Heart right ventricle (tissue), 16 donors: ENCODE measurements at places on chromosomes 16 and 17. TPM values are rescaled to one million over a fixed set of nuclear protein-coding genes. Genes with fewer than 3 reads are reported as not detected.

DNA sequence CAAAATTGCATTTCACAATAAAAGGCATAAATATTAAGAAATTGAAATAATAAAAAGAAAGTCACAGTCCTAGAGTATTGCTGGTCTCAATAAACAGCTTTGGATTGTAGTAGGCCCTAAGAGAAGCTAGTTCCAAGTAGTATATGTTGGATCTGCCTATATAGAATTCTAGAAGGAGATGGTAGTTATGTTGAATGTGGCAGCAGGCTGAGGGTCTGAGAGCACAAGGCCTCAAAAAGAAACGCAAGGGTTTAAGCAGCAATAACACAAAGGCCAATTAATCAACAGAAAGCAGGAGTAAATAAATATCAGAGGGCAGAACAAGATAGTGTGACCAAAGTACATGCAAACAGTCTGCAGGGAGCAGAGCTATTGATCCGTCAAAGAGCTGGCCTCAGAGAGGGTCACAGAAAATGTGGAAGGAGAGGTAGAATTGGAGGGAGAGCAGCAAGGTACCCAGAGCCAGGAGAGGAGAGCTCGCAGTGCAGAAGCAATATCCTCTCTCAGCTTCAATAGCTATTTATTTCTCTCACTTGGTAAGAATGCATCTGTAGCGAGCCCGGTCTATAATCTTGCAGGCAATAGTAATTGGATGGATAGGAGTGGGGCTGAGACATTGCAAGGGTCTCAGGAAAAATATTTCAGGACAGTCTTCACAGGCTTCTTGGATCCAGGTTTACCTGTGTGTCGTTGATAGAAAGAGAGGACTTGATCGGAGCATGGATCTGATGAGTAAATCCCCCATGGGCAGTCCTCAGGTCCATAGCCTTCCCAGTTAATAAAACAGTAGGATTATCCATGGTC is 25.1 kb upstream of the MED13 start:
- no peak for DNase-seq

GRCh38 chr16:29908719-29909220 is 8.5 kb downstream of the ASPHD1 start:
- DNase-seq, result no peak

- no peak for DNase-seq
Measured at GRCh38 chr16:67050796-67051195, 21.8 kb downstream of the CBFB start.

- no peak for DNase-seq
Measured at GRCh38 chr16:24944206-24944605, 71.0 kb downstream of the ARHGAP17 start.

DNA sequence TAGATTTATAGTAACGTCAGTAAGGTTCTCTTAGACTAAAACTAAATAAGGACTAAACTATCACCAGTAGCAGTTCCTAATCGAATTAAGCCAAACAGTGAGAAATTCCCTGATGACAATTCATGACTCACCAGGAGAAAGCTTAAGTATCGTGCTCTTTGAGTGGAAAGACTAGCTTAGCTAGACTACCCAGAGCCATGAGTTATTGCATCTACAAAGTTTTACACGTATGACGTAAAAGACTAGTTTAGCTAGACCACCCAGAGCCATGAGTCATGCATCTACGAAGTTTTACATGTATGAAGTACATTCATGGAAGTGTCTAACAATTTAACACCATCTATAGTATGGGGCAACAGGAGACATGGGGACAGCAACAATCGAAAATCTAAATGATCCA is 36.6 kb downstream of the UBE2G1 start:
- no peak for DNase-seq

DNA sequence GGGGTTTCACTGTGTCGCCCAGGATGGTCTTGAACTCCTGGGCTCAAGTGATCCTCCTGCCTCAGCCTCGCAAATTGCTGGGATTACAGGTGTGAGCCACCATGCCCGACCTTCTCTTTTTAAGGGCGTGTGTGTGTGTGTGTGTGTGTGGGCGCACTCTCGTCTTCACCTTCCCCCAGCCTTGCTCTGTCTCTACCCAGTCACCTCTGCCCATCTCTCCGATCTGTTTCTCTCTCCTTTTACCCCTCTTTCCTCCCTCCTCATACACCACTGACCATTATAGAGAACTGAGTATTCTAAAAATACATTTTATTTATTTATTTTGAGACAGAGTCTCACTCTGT is 3.9 kb downstream of the STH start:
- no peak for DNase-seq

- DNase-seq, result no peak
Measured at GRCh38 chr17:70872103-70872502, 702.8 kb downstream of the KCNJ2 start.

DNA sequence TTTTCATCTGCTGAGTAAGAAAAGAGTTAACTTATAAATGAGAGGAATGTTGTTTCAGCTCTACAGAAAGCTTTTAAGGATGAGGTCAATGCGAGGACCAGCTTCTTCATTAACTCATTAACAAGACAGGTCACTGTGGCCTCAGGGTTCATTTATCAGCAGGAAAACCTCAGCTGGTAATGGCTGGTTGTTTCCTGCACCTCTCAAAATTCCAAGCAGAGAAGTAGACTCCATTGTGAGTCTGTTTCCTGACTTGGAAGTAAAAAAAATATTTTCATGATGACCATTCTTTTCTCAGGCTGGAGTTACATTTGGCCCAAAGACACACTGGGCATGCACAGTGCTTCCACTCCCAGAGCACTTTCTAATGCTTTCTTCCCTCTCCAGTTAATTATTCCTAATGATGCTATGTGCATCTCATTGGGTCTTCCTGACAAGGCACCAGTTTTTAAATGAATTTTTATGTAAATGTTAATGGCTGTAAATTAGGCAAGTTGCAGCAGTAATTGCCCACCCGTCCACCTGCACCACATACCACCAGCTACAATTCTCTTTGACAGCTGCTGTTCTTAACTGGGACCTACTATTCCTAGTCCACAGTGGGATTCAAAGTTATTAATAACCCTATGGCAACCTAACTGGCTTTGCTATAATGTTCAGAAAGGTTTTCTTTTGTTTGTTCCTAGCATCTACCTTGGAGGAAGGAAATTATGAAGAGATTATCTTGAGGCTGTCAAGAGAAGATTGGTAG is 89.5 kb upstream of the BCAR1 start:
- no peak for DNase-seq

GRCh38 chr17:22461460-22462145 is 769.3 kb downstream of the KCNJ18 start:
- no peak for DNase-seq

GRCh38 chr16:57500578-57501111 is 14.4 kb upstream of the DOK4 start:
- no peak for DNase-seq

- DNase-seq, result no peak
Measured at GRCh38 chr16:8935989-8936388, 27.7 kb downstream of the USP7 start.

- no peak for DNase-seq
Measured at GRCh38 chr17:47286198-47286914, 32.7 kb downstream of the ITGB3 start.

DNA sequence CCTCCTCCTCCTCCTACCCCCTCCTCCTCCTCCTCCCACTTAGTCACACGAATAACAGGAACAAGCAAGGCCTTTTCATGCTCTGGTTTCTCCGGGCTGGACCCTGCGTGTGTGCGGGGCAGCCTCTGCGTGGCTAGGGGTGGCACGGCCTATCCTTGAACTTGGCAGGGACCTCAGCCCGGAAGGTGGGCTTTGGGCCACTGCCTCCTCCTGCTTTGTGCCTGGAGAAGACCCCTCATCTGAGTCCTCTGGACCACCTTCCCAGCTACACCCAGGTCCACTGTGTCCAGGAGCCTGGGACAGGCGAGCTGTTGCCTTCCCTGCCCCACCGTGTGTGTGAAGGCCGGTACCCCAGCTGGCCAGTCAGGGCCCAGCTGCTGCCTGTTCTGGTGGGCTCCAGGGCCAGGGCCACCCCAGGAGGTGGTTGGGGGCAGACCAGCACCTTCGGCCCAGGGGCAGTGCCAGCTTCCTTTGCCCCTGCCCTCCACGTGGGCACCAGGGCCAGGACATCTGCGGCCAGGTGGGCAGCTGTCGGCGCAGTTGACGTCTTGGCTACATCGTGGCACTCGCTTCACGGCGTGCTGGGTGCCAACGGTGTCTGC is 35.4 kb downstream of the GINS2 start:
- DNase-seq, result no peak

DNA sequence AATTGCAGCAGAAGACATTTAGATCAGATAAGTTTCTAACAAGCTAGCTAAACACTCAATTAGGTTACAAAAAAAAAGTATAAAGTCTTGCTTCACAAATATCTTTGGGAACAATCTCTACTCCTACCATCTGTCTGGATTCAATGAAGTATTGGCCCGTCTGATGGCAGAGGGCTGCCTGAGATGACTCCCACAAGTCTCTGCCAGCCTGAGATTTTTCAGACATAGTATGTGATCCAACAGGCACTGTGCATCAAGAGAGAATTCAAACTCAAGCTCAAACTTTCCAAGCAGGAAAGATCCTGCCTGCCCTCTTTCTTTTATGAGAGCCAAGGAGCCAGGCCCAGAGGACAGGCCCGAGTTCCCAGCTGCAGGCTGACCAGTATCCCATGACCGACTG is 22.6 kb downstream of the SLC39A11 start:
- DNase-seq, result no peak

DNA sequence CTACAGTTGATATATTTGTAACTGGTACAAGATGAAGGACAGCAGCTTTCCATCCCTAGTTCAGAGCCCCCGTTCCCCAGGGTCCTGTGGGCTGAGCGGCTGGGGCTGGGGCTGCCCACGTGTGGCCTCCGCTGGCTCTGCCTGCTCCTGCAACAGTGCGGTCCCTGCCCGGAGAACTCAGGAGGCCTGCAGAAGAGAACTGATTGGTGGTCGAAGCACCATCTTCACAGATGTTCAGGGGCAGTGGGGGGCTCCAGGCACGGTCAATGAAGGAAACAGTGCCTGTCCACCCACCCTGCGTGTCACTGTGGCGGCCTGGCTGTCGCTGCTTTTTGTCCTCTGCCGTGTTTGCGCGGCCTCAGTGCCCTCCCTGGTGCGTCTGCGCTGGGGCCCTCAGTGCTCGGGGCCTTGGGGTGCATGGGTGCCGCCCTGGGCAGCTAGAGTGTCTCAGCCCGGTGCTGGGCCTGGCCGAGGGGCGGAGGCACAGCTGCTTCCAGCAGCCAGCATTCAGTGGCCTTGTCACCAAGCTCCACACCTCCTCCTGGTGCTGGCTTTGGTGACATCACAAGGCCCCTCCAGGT is 4.2 kb upstream of the NUDT16L1 start:
- DNase-seq, result no peak

DNA sequence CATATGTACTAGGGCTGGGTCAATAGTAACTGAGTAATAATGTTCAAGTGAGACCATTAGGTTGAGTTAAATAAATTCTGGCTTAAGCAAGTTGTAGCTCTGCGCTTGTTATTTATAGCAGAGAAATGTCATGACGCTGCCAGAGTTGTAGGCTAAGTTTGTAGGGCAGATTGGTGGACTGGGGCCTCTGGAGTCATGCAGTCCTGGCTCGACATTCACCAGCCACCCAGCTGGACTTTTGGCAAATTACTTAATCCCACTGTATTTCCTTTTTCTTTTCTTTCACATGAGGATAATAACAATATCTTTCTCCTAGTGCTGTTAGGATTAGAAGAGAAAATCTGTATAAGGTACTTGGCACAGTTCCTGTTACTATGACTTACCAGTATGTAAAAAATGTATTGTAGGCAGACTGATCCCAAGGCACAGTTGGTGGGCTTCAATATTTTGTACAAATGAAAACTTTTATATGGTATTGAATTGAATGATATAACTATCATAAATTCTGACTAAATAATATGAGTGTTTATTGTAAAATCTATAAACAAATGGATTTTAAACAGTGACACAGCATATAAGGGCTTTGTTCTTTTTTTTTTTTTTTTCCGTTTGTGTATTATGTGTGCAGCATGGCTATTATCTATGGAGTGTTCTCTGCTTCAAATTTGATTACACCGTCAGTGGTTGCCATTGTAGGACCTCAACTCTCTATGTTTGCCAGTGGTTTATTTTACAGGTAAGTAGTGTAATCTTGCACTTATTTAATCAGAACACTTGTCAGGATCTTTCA is 2.6 kb downstream of the MFSD11 start:
- DNase-seq, result no peak

The STX1B gene
- 0.71 TPM for total RNA-seq

The SLC52A1 gene
- not detected for total RNA-seq

The SECTM1 gene
- total RNA-seq, result 4.9 TPM

The MILR1 gene
- total RNA-seq, result 1.2 TPM

The CCDC78 gene
- total RNA-seq, result 0.55 TPM

The MIF4GD gene
- total RNA-seq, result 12.6 TPM

The C17orf78 gene
- not detected for total RNA-seq

The RNFT1 gene
- total RNA-seq, result 8.2 TPM
